H1 (cell line): ENCODE measurements at places on chromosomes 4 and X.

DNA sequence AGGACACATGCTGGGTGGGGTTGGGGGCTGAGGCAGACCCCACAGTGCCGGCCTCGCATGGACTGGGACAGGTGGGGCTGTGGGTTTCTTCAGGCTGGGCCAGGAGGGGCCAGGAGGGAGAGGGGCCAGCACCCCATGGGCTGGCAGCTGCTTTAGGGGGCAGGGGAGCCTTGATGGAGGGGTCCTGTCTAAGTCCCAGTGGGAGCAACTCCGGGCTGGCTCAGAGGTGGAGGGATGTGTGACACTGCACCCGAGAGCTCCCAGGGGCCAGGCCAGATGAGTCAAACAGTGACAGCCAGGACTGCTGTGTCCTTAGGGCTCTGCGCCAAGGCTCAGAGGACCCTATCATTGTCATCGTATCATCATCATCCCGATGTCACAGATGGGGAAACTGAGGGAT lies 4.4 kb upstream of the ABLIM2 start:
- H3K4me3 ChIP-seq: no peak overlapping the region
- H3K4me1 ChIP-seq: no peaks in the 10 kb centered on the region; the same call in 1 of the 2 replicates
- no peak overlapping the region for H3K27ac ChIP-seq
- H3K27me3 ChIP-seq: peaks cover 21% of the 10 kb centered on the region
- no peak for DNase-seq
- H3K36me3 ChIP-seq: no peaks in the 10 kb centered on the region

DNA sequence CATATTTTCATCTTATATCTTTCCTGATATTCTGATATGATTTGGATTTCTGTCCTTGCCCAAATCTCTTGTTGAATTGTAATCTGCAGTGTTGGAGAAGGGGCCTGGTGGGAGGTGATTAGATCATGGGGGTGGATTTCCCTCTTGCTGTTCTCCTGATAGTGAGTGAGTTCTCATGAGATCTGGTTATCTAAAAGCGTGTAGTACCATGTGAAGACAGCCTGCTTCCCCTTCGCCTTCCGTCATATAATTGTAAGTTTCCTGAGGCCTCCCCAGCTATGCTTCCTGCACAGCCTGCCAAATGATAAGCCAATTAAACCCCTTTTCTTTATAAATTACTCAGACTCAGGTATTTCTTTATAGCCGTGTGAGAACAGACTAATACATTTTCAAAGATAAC lies 77.2 kb downstream of the ANKRD50 start:
- DNase-seq: no peak
- H3K4me1 ChIP-seq: no peaks in the 10 kb centered on the region; the same call in 1 of the 2 replicates
- H3K4me3 ChIP-seq: no peak overlapping the region

DNA sequence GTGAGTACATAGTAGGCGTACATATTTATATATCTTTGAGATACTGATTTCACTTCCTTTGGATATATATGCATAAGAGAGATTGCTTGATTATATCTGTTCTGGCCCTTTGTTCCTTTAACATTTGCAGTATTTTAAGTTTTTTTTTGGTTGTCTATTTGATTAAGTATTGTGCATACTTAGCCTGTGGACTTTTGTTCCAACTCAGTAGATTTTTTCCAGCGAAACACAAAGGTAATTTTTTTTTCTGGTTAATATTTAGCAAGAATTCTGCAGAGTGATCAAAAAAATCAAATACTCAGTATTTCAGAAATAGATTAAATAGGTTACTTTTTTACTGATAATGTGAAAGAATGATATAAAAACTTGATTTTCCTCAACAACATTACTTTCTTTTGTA lies at the start of gene AFM:
Gene AFM, plus strand, starts transcription at position 388 of the 400 bp plus-strand sequence. CDS start 31 bp downstream, outside the sequence.
- no peaks in the 10 kb centered on the region for H3K36me3 ChIP-seq
- H3K27ac ChIP-seq: no peak within 1 kb of the TSS
- H3K27me3 ChIP-seq: no peaks in the 10 kb centered on the region
- H3K4me1 ChIP-seq: 0 out of 2 replicates have a peak, but pooled peaks cover 2% of the 10 kb centered on the region
- no peak within 1 kb of the TSS for H3K4me3 ChIP-seq

DNA sequence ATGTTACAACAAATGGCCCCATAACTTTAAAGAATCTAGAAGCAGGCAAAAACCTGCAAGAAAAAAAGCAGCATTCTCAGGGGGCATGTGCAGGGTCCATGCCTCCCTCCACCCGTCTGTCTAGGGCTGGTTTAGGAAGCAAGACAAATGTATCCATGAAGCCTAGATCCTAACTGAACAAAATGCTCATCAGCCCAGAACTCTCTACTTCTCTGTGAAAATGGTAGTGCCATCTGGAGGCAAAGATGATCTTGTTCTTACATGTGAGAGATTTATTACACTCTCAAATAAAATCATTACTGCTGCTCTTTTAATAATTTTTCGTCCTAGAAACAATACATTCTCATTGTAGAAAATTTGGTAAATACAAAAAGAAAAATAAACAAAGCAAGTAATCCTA lies 26.7 kb downstream of the NR3C2 start:
- no peak overlapping the region for H3K4me3 ChIP-seq
- no peaks in the 10 kb centered on the region for H3K27me3 ChIP-seq
- H3K4me1 ChIP-seq: no peaks in the 10 kb centered on the region
- no peak overlapping the region for H3K27ac ChIP-seq
- no peaks in the 10 kb centered on the region for H3K36me3 ChIP-seq
- DNase-seq: no peak

GRCh38 chrX:55919367-55920221 lies 202.0 kb downstream of the RRAGB start:
- H3K4me1 ChIP-seq: no peaks in the 10 kb centered on the region
- no peaks in the 10 kb centered on the region for H3K27me3 ChIP-seq
- H3K4me3 ChIP-seq: no peak overlapping the region
- H3K27ac ChIP-seq: no peak overlapping the region
- H3K36me3 ChIP-seq: no peaks in the 10 kb centered on the region
- no peak for DNase-seq

DNA sequence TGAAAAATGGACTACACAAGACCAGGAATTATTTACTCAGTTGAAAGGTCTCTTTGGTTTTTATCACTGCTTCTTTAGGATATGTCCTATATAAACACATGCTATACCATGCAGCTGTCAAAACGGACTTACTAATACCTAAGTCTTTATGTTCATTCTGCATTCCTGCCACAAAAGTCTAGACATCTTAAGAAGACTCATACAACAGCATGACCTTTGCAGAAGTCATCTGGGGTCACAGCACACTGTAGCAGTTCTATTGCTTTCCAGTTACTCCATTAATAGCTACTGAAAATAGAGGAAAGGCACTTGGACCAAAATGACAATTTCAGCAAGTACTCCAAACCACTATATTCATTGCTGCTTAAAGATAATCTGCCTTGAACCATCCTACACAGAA lies 53.2 kb downstream of the DDX60 start:
- no peaks in the 10 kb centered on the region for H3K4me1 ChIP-seq
- H3K4me3 ChIP-seq: no peak overlapping the region
- DNase-seq: no peak
- no peaks in the 10 kb centered on the region for H3K27me3 ChIP-seq
- no peaks in the 10 kb centered on the region for H3K36me3 ChIP-seq

GRCh38 chrX:63585936-63586335 lies 199.1 kb downstream of the ARHGEF9 start:
- no peaks in the 10 kb centered on the region for H3K27me3 ChIP-seq
- no peak overlapping the region for H3K4me3 ChIP-seq
- no peak for DNase-seq
- H3K36me3 ChIP-seq: no peaks in the 10 kb centered on the region
- H3K27ac ChIP-seq: no peak overlapping the region
- H3K4me1 ChIP-seq: no peaks in the 10 kb centered on the region

GRCh38 chr4:122612540-122612939 lies 8.3 kb downstream of the IL21 start:
- no peak overlapping the region for H3K4me3 ChIP-seq
- H3K27me3 ChIP-seq: no peaks in the 10 kb centered on the region
- no peak for DNase-seq
- H3K36me3 ChIP-seq: no peaks in the 10 kb centered on the region

GRCh38 chr4:167023364-167023925 lies 210.8 kb downstream of the SPOCK3 start:
- no peaks in the 10 kb centered on the region; the same call in 1 of the 2 replicates for H3K4me1 ChIP-seq
- no peak overlapping the region for H3K4me3 ChIP-seq
- DNase-seq: no peak
- H3K27me3 ChIP-seq: no peaks in the 10 kb centered on the region
- H3K27ac ChIP-seq: no peak overlapping the region

GRCh38 chr4:82645936-82646565 lies 84.3 kb upstream of the TMEM150C start:
- H3K4me1 ChIP-seq: no peaks in the 10 kb centered on the region
- H3K4me3 ChIP-seq: no peak overlapping the region
- H3K27me3 ChIP-seq: no peaks in the 10 kb centered on the region

DNA sequence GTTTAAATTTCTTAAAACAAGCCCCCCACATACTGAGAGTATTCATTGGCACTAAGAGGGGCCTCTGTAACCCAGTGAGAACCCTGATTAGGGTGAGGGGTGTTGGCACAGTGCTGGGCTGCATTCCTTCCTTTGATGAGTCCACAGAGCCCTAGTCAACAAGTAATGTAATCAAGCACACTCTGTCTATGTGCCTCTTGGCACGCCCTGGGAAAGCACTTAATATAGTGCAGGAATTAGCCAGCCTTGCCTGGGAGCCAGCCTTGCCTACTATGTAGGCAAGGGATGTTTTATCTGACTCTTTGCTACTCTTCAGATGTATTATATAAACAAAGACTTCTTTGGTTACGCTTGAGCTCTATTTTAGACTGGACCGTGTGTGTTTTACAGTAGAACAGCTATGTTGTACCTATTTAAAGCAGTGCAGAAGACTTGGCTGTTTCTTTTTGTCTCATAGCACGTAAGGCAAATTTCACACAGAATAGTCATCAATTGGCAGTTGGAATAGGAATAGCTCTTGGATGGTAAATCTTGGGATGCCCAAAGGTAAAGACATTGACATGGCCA lies 64.3 kb downstream of the FRAS1 start:
- DNase-seq: no peak
- H3K4me3 ChIP-seq: no peak overlapping the region
- no peaks in the 10 kb centered on the region for H3K27me3 ChIP-seq
- no peaks in the 10 kb centered on the region for H3K36me3 ChIP-seq
- H3K4me1 ChIP-seq: peaks cover 5% of the 10 kb centered on the region; the same call in 1 of the 2 replicates
- no peak overlapping the region for H3K27ac ChIP-seq

- no peaks in the 10 kb centered on the region for H3K36me3 ChIP-seq
- H3K4me1 ChIP-seq: no peaks in the 10 kb centered on the region
- H3K27me3 ChIP-seq: no peaks in the 10 kb centered on the region
- no peak overlapping the region for H3K4me3 ChIP-seq
- H3K27ac ChIP-seq: no peak overlapping the region
Measured at GRCh38 chr4:107991945-107992630, 2.4 kb downstream of the HADH start.

DNA sequence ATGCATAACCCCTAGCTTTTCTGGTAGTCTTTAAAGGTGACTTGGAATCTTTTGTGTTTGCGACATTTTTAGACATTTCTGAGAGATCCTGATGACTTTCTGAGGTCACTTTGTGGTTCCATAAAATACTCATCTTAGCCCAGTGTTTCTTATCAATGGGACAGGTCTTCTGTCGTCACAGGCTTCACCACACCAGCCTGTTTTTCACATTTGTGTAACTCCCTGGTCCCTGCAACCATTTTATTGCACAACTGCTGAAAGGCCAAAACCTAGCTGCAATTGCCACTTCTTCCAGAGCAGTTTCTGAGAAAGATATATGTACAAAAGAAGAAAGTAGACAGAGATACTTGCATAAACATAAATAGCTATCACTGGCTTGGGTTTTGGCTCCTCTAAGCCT lies 120.9 kb downstream of the IL15 start:
- H3K4me1 ChIP-seq: no peaks in the 10 kb centered on the region
- no peak overlapping the region for H3K27ac ChIP-seq
- no peaks in the 10 kb centered on the region for H3K27me3 ChIP-seq
- H3K36me3 ChIP-seq: no peaks in the 10 kb centered on the region
- DNase-seq: no peak

DNA sequence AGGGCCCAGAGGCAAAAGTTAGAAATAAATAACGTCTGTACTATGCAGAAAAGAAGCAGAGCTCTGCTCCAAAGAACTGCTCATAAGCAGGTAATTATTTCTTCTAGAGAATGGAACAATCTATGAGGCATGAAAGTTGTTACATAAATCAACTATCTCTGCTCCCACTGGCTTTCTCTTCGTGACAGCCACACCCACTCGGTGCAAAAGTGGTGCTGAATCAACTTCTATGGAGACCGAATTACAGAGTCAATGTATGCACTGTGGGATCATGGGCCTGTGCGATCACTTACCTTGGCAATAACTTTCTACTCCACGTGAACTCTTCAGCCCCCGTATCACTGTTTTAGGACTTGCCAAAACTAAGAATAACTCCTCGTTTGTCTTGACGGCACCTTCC lies 99.4 kb upstream of the ATXN3L start:
- H3K4me3 ChIP-seq: no peak overlapping the region
- no peaks in the 10 kb centered on the region for H3K4me1 ChIP-seq
- H3K27me3 ChIP-seq: no peaks in the 10 kb centered on the region
- H3K27ac ChIP-seq: no peak overlapping the region
- DNase-seq: no peak

DNA sequence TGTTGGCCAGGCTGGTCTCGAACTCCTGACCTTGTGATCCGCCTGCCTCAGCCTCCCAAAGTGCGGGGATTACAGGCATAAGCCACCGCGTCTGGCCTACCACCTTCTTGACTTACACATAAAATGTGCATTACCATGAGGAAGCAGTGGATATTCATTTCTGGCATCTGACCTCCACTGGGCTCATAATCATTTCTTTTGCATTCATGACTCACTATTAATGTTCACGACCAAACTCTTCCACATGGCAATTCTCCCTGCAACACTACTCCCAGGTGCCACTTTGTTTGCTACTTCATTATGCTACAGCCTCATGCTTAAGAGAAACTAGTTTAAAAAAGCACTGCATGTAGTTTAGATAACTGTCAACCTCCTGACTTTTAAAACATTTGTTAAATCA lies 22.7 kb downstream of the RASGEF1B start:
- no peak overlapping the region for H3K27ac ChIP-seq
- no peak for DNase-seq
- H3K4me1 ChIP-seq: peaks cover 3% of the 10 kb centered on the region; the same call in 1 of the 2 replicates
- no peak overlapping the region for H3K4me3 ChIP-seq

GRCh38 chrX:1181170-1181569 lies 31.3 kb downstream of the CRLF2 start:
- H3K4me3 ChIP-seq: no peak overlapping the region
- H3K27me3 ChIP-seq: no peaks in the 10 kb centered on the region
- H3K4me1 ChIP-seq: peaks cover 4% of the 10 kb centered on the region
- H3K27ac ChIP-seq: no peak overlapping the region
- no peaks in the 10 kb centered on the region for H3K36me3 ChIP-seq

GRCh38 chrX:125757794-125758564 lies 408.1 kb downstream of the DCAF12L2 start:
- H3K4me3 ChIP-seq: no peak overlapping the region
- no peak for DNase-seq
- no peak overlapping the region for H3K27ac ChIP-seq
- no peaks in the 10 kb centered on the region for H3K27me3 ChIP-seq

DNA sequence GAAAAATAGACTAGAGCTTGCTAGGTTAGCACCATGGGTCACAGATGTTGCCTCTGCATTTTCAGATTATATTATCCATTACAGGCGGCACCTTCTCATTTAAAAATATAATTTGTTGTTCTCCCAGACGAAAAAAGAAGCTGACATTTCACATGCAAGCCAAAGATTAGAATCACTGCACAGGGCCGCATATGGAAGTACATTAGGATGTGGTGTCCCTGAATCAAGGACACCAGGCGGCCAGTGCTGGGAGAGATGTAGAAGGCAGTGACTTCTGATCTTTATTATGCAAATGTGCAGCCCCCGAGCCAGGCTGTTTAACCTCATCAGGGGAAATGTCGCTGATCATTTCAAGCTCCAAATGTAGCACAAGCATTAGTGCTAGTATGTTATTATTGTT lies 22.8 kb downstream of the REELD1 start:
- H3K27me3 ChIP-seq: no peaks in the 10 kb centered on the region
- H3K27ac ChIP-seq: no peak overlapping the region
- no peak for DNase-seq
- H3K36me3 ChIP-seq: no peaks in the 10 kb centered on the region
